WTC11 (cell line): ENCODE measurements at places on chromosomes 3 and 15. TPM values are rescaled to one million over a fixed set of nuclear protein-coding genes. Genes with fewer than 3 reads are reported as not detected.

EFCAB12 gene
- total RNA-seq, result 0.16 to 0.34 TPM (median 0.20 TPM) in 3 replicates

THSD4 gene
- total RNA-seq, result 7.8 to 11.7 TPM (median 8.2 TPM) in 3 replicates

PPIP5K1 gene
- total RNA-seq, result 34.4 to 41.7 TPM (median 41.3 TPM) in 3 replicates

- no peak for DNase-seq
These were observed 85.2 kb downstream of the KBTBD8 start for GRCh38 chr3:67083277-67083676.

GRCh38 chr3:171125010-171125409 lies 98.5 kb upstream of the SLC2A2 start:
- DNase-seq, result no peak

DNA sequence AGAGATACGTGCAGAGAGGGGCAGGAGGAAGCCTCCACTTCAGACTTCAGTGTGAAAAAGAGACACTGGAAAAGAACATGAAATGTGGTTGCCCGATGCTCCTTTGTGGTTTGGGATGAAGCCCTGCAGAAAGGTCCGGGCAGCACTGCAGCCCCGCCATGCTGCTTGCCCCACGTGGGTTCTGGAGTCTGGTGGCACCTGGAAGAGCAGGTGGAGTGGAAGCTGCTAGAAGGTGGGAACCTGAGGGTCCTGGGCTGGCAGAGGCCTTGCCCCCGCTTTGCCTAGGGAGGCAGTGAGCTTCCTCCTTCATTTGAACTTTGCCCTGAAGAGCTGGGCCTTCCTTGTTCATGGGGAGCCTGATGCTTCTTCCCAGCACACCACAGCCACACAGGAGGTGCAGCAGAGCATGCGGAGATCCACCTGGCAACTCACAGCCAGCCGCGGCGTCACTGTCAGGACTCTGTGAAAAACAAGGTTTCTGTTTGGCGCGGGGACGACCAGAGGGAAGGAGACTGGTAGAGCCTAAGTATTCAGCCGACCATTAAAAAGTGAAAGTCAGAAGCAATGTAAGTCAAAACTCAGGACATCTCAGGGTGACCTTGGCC lies 59.0 kb downstream of the APBA2 start:
- DNase-seq, result no peak

GRCh38 chr3:64911138-64911537 lies 223.3 kb upstream of the ADAMTS9 start:
- DNase-seq, result no peak

GRCh38 chr15:53739651-53740050 lies 19.8 kb downstream of the WDR72 start:
- DNase-seq, result no peak

GRCh38 chr15:80906159-80906766 lies 83.4 kb downstream of the MESD start:
- DNase-seq, result no peak

- DNase-seq, result peak; percentile 40
These were observed 18.9 kb upstream of the CSPG4 start for GRCh38 chr15:75731248-75732151.

DNA sequence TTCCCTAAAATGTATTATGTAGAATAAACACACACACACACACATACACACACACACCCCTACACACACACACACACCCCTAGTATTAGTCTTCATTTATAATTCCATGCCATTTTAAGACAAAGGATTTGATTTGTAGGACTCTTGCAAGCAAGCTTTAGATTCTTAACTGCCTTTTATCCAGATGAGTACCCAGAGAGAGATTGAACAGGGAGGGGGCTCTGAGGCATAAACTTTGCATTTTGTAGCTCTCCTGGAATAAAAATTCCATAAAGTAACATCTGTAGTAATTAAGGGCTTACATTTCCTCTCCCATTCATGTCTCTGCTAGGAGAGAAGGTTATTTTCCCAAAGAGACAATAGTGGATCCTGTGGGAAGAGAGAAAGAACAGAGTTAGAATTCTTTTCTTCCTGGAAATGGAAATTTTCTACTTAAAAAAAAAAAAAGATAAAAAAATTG lies 479.4 kb downstream of the RBMS3 start:
- no peak for DNase-seq

ATP13A4 gene
- 0.18 to 0.60 TPM (median 0.20 TPM) in 3 replicates for total RNA-seq

- peak; percentile 64 for DNase-seq
These were observed 54.7 kb downstream of the ONECUT1 start for GRCh38 chr15:52735231-52736089.

CLDN18 gene
- total RNA-seq, result 0.13 to 0.23 TPM (median 0.16 TPM) in 3 replicates
